Activated effector memory CD4-positive, alpha-beta T cell treated with anti-CD3 and anti-CD28 coated beads, Interleukin-2, amount 50 U/mL, for 16 hours (primary cell): ENCODE measurements at places on chromosomes 5 and 9.

DNA sequence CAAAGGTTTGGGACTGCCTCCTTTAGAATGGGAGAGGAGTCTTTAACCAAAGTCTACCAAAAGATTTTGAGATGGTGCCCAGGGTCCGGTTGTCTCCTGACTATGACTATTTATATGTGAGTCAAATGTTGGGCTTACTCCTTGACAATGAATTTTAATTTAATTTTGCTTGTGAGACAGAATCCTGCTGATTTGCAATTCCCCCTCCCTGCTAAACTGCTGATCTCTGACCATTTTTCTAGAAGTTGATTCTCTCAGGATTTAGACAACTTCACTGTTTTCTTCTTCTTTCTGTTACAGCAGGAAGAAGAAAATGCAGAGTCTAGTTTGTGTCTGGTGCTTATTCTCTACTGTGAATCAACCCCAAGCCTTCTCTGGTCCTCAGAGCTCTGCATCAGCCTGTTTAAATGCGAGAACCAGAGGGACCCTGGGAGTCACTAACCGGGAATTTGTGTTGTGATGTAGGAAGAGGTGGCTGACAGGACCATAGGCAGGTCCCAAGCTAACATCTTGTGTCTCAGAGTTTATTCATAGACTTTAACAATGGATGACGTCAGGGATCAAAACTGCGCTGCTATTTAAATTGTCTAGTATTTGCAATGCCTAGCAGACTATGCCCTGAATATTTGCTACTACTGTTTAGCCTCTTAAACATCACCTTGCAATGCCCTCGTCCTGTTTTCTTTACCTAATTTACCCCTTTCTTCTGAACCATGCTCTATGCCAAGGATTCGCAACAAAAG lies 124.0 kb upstream of the TAF11L2 start:
- DNase-seq: no peak

GRCh38 chr5:5978501-5979376 lies 399.6 kb downstream of the MED10 start:
- no peak for DNase-seq

DNA sequence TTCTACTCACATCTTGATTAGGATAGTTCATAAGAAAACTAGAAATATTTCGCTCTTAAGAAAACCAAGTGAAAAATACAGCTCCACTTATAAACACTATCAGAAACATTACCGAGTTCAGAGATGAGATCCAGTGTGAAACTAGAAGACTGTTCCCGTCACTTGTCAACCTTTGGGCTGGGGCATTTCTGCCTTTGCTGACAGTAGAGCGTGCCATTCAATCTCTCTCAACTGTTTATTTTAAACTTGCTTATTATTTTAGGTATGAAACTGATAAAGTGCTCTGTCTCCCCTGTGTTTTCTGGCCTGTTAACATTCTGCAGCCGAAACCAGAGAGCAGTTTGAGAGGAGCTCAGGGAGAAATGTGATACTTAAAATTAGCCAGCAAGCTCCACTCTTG lies 16.7 kb downstream of the MRRF start:
- no peak for DNase-seq

DNA sequence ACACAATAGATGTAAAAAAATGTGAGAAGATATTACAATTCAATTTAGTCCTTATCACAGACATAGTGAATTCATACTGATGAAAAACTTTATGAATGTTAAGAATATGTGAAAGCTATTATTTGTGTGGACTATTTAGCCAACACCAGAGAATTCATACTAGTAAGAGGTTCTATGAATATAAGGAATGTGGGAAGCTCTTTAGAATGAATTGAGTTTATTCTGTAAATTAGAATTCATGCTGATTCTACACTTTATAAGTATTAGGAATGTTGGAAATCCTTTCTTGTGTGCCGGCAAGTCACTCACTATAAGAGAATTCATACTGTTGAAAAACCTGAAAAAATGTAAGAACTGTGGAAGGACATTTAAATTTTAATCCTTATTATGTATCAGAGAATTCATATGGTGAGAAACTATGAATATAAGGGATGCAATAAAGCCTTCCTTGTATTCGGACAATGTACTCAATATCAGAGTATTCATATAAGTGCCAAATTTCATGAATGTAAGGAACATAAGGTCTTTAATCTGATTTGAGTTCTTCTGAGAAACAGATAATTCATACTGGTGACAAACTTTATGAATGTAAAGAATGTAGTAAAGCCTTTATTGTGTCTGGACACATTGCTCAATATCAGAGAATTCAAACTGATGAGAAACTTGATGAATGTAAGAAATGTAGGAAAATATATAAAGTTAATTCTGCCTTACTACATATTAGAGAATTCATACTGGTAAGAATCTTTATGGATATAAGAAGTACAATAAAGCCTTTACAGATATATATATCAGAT lies 21.6 kb upstream of the PCDHA1 start:
- no peak for DNase-seq

DNA sequence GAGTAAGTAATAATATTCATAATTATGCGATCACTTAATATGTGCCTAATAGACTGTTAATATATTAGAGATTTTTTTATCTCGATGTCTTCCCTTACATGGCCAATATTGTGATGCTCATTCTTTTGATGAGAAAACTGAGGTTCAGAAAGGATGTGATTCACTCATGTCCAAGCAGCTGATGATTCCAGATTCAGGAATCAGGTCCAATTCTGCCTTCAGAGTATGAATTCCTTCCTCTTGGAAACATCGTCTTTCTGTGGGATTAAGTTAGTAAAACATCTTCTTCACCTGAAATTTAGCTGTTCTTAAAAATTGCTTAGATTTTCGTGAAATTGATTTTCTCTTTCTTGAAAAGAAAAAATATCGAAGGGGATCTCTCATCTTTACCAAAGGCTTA lies 242.5 kb upstream of the RFX3 start:
- no peak for DNase-seq

DNA sequence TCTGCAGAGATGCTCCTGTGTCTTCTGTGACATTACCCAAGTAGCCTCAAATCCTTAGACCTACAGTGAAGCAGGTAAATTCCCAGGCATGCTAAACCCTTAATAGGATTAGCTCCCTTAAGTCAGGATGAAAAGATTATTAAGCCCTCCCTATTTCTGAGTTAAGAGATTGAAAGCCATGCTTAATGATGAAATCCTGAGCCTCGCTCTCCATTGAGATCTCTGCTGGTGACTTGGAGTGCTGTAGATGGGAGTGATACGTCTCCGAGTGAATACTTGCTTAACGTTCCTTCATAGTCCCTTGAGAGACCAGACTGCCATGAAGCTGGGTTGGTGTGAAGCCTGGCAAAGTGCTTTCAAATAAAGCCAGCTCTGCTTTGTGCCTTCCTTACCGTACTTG lies 34.2 kb downstream of the AOPEP start:
- DNase-seq: no peak

DNA sequence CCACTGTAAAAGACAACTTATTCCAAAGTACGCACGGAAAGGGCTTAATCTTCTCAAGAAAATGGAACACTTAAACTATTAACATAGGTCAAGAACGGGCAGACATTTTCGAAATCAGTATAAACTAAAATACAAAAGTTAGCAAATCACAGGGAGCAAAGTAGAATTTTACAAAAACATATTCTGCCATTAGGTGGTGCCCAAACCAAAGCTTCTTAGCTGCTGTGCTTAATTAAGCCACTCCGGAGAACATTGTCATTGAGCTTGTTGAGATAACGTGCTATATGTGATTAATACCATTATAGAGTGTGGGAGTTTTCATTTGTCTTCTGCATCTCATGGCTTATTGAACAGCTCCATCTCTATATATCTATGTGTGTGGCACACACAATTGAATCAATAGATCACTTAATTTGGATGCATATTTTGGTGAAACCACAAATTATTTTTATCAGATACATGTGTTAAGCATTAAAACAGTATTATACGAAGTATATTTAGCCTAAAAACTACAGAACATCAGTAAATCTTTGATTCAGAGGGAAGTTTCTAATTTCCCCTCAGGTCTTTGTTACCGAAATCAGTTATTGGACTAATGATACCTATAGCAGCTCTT lies 23.4 kb downstream of the UBLCP1 start:
- no peak for DNase-seq

DNA sequence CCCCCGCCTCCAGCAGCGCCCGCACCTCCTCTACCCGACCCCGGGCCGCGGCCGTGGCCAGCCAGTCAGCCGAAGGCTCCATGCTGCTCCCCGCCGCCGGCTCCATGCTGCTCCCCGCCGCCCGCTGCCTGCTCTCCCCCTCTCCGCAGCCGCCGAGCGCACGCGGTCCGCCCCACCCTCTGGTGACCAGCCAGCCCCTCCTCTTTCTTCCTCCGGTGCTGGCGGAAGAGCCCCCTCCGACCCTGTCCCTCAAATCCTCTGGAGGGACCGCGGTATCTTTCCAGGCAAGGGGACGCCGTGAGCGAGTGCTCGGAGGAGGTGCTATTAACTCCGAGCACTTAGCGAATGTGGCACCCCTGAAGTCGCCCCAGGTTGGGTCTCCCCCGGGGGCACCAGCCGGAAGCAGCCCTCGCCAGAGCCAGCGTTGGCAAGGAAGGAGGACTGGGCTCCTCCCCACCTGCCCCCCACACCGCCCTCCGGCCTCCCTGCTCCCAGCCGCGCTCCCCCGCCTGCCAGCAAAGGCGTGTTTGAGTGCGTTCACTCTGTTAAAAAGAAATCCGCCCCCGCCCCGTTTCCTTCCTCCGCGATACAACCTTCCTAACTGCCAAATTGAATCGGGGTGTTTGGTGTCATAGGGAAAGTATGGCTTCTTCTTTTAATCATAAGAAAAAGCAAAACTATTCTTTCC lies 19.3 kb downstream of the CDKN2A start:
- peak; percentile 77 for DNase-seq

- no peak for DNase-seq
Measured at GRCh38 chr9:98896632-98897031, 47.1 kb upstream of the COL15A1 start.

- no peak for DNase-seq
Measured at GRCh38 chr5:169192536-169192935, 108.4 kb downstream of the SLIT3 start.

GRCh38 chr5:145198525-145199260 lies 636.4 kb downstream of the PRELID2 start:
- no peak for DNase-seq

DNA sequence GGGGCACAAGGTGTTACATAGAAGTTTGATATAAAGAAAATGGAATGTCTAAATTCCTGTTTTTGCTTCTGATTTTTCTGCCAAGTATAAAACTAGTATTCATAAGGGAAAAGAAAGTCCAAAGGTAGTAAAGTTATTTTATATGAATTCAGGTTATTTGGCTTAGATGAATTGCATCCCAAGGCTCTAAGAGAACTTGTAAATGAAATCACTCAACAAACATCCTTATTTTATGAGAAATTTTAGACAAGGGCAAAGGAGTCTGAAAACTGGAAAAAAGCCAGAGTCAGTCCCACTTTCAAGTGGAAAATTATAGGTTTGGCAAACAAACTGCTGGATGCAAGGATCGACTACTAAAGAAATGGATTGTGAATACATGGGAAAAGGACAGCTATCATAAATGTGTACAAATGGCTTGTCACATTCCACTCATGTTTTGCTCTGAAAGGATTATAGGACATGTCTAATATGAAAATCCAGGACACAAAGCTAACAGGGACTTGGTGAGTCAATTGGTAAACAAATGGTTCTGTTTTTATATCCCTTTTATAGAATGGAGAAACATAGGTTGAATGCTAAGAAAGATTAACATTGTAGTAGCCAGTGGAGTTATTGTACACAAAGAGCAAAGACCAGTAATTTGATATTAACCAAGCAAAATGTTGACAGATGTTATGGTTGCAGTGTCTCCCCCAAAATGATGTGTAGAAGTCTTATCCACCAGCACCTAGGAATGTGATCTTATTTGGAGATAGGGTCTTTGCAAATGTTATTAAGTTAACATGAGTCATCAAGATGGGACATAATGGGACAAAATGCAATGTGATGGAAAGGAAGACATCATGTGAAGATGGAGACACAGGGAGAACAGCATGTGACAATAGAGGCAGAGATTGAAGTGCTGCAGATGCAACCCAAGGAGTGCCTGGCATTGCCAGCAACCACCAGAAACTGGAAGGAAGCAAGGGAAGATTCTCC lies 495.7 kb downstream of the TLE1 start:
- DNase-seq: no peak

DNA sequence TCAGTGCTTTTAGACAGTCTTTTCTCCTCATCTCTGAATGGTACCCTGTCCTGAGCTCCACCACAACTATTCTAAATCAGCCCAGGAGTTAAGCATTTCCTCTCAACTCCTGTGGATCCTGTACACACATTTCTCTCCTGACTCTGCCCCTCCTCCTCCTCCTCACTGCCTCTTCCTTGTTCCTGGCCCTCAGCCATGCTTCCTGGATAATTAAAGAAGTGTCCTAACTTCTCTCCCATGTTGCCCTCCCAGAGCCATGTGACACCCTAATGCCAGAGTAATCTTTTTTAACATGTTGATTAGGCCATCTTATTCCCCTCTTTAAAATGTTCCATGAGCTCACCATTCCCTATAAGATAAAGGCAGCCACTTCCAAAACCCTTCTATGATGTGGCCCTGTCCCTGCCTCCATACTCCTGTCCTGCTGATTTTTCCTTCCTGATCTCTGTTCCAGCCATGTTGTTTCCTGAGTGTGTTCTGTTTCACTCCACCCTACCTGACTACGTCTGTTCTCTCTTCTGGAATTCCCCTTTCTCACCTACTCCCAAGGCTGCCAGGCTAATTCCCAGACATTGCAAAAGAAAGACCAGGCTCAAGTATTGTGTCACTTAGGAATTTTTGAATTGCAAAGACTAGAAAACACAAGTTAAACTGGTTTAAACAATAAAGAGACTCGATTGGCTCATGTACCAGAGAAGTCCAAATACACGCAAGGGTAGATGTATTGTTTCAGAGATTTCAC lies 295.2 kb downstream of the MAST4 start:
- DNase-seq: no peak

GRCh38 chr5:123303802-123304201 lies 119.4 kb downstream of the CEP120 start:
- DNase-seq: no peak

- no peak for DNase-seq
Measured at GRCh38 chr9:71571186-71571585, 197.1 kb downstream of the CEMIP2 start.

DNA sequence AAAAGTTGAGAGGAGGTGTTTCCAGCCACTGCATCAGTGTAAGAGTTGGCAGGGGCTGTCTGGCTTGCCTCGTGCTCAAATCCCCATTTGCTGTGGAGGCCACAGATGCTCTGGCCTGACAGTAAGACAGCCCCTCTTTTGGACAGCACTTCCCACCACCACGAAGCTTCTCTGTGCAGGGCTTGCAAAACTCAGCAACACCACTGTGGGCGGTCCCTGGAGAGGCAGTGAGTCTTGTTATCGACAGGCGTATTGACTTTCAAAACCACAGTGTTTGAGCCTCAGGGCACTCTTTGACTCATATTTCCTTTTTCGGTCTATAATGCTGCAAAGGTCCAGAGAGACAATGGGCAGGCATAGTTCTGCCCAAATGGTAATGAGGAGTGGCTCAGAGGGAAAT lies 539.5 kb downstream of the EBF1 start:
- DNase-seq: no peak
